Hindlimb muscle (tissue), 1 donor: ENCODE measurements at places on chromosomes 2 and 18.

DNA sequence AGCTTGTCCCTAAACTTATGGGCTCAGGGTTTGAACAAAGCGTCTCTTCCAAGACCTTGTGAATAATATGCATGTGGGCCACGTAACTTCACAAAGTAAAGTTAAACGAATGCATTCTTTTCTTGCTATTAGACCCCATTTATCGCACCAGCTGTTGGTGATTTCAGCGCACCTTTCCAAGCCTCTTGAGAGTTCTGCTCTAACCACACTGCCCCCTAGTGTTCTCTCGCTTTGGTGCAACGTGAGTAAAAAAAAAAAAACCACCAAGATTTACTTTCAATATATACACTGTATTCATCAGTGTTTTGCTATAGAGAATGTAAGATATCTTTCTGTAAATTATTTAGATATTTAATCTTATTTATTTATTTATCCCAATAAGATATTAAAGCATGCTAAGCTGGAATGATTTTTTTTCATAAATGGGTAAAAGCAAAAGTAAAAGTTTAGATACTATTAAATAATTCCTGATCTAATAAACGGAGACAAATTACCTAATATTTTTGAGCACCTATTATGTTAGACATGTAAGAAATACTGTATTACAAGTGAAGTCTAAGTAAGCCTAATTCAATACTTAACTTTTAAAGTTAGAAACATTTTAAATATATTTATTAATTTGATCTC lies 459.5 kb downstream of the DLGAP1 start:
- DNase-seq, result peak; percentile 60

DNA sequence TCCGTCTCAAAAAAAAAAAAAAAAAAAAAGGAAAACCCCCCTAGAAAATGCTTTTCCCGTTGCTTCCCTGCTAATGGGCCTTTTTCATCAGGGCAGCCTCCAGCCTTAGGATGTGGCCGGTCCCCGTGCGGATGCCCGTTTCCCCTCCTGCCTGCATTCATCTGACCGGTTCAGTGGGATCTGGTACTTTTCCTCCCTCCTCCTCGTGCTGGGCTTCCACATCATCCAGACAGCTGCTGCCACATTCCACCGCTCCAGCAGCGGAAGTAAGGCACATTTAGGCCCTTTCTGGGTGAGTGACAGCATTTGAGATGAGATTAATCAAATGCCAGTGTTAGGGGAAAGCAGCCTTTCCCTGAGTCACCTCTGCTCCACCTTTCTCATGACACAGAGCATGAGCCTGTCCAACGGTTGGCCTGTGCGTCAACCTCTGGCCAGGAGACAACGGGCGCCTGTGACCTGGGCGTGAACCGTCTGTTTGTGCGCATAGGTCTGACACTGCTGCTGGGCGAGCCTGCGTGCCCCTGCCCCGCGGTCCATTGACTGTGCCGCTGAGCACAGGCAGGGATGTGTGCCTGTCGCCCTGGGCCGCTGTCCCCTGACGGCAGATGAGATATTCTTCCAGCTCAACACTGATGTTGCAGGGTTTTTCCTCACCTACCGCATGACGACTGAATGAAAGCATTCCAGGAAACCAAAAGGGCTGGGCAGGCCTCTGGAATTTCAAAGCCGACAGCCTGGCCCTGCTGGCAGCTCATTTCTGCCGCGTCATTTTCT lies 174.0 kb downstream of the TGIF1 start:
- DNase-seq, result peak; percentile 66

DNA sequence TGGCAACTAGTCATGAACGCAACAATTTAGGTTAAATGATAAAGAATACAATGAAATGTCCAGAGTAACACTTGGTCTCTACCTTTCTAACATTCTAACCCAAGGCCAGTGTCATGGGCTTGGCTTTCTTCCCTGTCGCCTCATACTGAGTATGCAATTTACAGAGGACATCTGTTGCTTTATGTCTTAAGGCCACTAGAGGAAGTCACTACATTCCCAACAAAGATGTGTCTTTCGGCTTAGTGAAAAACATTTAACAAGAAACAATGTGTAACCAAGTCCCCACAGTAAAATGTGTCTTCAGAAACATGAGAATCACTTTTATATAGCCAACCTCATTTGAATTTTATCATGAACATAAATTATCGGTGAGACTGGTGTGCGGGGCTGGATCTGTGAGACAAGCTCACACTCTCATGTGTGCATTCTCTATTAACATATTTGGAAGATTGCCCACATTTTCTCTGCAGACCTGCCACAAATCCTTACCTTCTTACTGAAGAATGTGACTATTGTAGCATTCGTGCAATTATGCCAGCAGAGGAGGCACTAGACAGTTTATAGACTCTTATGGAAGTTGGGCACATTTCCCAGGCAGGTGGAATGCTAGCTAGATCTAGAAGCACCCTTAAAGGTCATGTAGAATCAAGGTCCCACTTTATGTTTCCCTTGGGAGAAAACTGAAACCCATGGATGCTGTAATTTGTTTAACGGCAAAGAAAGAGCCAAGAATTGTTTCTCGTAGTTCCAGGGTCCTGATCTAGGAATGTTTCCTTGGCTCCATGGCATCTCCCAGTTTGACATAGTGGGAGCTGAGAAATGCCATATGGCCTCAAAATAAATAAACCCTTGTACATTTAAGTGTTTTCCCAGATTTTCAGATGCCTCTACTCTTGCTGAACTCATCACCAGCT lies 101.8 kb downstream of the CD226 start:
- DNase-seq, result no peak

- no peak for DNase-seq
Measured at GRCh38 chr2:240259201-240259923, 118.9 kb upstream of the OTOS start.

- DNase-seq, result no peak
Measured at GRCh38 chr2:201191132-201191875, 8.4 kb downstream of the CASP10 start.
